Naive B cell (primary cell): ENCODE measurements at places on chromosomes 12 and 14. TPM values are rescaled to one million over a fixed set of nuclear protein-coding genes. Genes with fewer than 3 reads are reported as not detected.
A peak's percentile ranks its signal among the peaks of the same experiment; 100 is the strongest.

The MIP gene
- polyA plus RNA-seq: not detected

GRCh38 chr12:116426391-116427136 lies 132.6 kb upstream of the MAP1LC3B2 start:
- H3K36me3 ChIP-seq: no peaks in the 10 kb centered on the region
- DNase-seq: no peak
- H3K27me3 ChIP-seq: no peaks in the 10 kb centered on the region
- H3K27ac ChIP-seq: peak overlapping the region; percentile 43
- no peak overlapping the region for H3K4me3 ChIP-seq
- H3K4me1 ChIP-seq: no peaks in the 10 kb centered on the region

DNA sequence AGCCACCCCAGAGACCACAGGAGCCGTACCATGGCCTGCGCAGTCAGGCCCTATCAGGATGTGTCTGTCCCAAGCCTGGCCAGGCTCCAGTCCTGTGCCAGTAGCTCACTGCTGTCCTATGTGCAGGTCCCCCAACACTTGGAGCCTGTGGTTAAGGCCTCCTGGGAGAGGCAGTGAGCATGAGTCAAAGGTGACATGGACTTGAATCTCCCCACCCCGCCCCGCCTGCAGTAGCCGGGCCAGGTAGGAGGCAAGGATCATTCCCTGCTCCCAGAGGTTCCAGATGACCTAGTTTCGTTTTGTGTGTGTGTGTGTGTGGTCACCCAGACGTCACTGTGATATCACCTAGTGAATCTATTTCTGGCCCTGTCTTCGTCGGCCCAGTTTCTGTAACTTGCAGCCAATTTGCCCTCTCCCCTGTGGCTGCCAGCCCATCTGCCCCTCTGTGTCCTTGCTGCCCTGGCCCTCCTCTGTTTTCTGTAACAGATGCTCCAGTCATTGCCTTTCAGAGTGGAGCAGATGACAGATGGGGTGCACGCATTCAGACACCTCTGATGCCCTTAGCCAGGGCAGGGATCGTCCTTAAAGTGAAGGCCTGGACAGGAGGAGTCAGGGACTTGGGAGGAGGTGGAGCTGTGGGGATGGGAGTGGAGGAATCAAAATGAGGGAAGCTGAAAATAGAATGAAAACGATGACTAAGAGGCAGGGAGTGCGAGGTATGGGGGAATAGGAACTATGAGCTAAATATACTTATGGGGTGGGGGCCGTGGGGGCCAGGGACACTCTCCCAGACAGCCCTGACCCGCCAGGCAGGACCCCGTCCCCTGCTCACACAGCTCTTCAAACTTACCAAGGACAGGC lies 37.4 kb downstream of the SLC6A12 start:
- H3K27me3 ChIP-seq: no peaks in the 10 kb centered on the region
- H3K4me1 ChIP-seq: peaks cover 8% of the 10 kb centered on the region
- no peak for DNase-seq

- DNase-seq: no peak
- H3K27ac ChIP-seq: no peak overlapping the region
- no peak overlapping the region for H3K4me3 ChIP-seq
- H3K27me3 ChIP-seq: no peaks in the 10 kb centered on the region
- peaks cover 14% of the 10 kb centered on the region for H3K36me3 ChIP-seq
These were observed 51.2 kb upstream of the RTRAF start for GRCh38 chr14:51938137-51938536.

The TROAP gene
- not detected for polyA plus RNA-seq

DNA sequence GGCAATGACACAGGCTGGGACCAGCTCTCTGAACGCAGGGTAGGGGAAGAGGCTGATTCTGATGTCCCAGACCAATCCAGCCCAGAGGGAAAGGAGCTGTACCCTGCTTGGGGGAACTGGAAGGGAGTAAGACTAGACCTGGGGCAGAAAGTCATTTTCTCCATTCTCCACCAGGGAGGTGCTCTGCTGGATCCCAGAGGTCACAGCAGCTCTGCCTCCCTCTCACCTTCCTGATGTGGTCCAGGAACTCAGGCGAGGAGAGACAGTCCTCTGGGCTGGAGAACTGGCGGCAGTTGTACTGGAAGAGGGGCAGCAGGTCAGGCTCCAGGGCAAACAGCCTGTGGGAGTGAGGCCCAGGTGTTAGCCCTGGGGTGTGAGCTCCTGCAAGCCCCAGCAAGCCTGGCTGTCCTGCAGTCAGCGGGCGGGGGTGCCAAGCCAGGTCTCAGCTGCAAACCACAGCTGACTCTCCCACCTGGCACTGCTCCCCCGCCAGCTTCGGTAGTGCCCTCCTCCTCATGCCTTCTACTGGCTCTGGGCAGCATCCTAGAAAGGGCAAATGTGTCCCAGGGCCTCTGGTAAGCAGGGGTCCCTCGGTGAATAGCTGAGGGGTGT lies 1.9 kb downstream of the NGB start:
- no peak overlapping the region for H3K27ac ChIP-seq
- H3K4me3 ChIP-seq: no peak overlapping the region
- peaks cover 10% of the 10 kb centered on the region for H3K4me1 ChIP-seq
- no peak for DNase-seq
- no peaks in the 10 kb centered on the region for H3K36me3 ChIP-seq

DNA sequence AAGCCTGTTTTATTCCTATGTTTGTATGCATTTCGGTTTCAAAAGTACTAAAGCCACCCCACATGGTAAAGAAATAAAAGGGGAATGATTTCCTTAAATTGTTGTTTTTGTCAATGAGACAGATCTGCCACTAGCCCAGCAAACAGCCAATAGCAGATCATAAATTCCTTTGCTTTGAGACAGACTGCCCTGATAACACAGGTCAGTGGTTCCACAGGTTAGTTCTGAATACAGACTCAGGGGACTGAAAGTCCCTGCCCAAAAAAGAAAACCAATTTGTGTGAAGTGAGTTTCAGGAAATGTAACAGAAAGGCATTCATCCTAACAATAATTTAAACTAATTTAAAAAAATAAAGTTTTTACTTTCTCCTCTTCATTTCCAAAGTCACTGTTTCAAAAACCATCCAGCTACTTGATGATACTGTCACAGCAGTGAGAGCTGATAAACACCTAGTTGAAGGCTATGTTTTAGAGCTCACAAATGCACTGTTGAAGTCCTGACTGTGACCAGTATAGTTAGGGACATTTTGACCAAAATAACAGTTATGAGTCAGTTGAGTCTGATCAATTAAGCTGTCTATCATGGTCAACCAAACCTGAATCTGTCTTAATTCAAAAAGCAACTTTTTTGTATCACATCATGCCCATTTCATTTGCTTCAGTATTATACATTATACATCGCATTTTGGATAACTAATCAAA lies 77.7 kb downstream of the LGR5 start:
- H3K27ac ChIP-seq: no peak overlapping the region
- H3K4me3 ChIP-seq: no peak overlapping the region
- peaks cover 3% of the 10 kb centered on the region for H3K4me1 ChIP-seq
- H3K36me3 ChIP-seq: no peaks in the 10 kb centered on the region
- no peaks in the 10 kb centered on the region for H3K27me3 ChIP-seq

DNA sequence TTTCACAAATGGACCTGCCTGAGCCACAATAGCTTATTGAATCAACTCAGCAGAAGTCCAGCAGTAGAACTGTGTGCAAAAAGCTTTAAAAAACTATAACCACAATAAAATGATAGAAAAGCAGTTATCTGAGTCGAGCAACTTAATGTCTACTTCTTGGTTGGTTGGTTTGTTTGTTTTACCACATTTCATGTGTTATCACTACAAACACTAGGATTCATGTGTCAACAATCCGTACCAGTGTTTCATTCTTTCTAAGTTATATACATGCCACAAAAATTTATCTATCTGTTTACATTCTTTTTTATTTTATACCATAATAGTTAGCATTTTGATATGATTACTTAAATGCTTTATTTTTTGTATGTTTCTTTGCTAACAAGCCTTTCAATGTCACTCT lies 339.0 kb downstream of the KCNH5 start:
- H3K36me3 ChIP-seq: no peaks in the 10 kb centered on the region
- no peak overlapping the region for H3K4me3 ChIP-seq
- DNase-seq: no peak
- H3K27ac ChIP-seq: no peak overlapping the region
- H3K4me1 ChIP-seq: no peaks in the 10 kb centered on the region

- no peak overlapping the region for H3K27ac ChIP-seq
- H3K4me1 ChIP-seq: no peaks in the 10 kb centered on the region
These were observed 124.3 kb downstream of the BBS10 start for GRCh38 chr12:76223869-76224268.

DNA sequence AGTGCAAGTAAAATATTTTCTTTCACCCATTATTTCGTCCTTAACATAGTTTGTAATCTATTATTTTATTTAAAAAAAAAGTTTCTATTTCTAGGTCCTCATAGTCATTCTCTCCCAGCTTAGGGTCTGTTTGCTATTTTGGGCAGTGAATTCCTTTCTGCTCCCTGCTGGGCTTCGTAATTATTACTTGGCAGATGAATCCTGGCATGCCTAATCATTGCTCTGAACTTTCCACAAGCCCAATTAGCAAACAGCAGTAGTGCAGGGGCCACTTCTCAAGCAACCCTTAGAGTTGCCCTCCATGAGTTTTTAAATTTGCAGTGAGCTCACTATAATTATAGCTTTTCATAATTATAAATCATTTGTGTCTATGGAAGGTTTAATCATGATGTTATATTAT lies 1378.3 kb upstream of the SEL1L start:
- DNase-seq: no peak
- no peaks in the 10 kb centered on the region for H3K36me3 ChIP-seq
- H3K27ac ChIP-seq: no peak overlapping the region
- H3K27me3 ChIP-seq: no peaks in the 10 kb centered on the region
- no peaks in the 10 kb centered on the region for H3K4me1 ChIP-seq

- H3K4me3 ChIP-seq: no peak overlapping the region
- H3K36me3 ChIP-seq: no peaks in the 10 kb centered on the region
- peaks cover 10% of the 10 kb centered on the region for H3K27me3 ChIP-seq
- H3K4me1 ChIP-seq: no peaks in the 10 kb centered on the region
- DNase-seq: peak; percentile 5
These were observed 194.9 kb upstream of the OR4E1 start for GRCh38 chr14:21868442-21869046.

The BEST3 gene
- polyA plus RNA-seq: not detected

The TSPAN19 gene
- not detected for polyA plus RNA-seq

GRCh38 chr14:35944847-35945246 lies 118.7 kb downstream of the BRMS1L start:
- H3K4me1 ChIP-seq: peaks cover 4% of the 10 kb centered on the region
- peaks cover 11% of the 10 kb centered on the region for H3K27me3 ChIP-seq
- DNase-seq: no peak
- no peak overlapping the region for H3K27ac ChIP-seq
- H3K36me3 ChIP-seq: no peaks in the 10 kb centered on the region

DNA sequence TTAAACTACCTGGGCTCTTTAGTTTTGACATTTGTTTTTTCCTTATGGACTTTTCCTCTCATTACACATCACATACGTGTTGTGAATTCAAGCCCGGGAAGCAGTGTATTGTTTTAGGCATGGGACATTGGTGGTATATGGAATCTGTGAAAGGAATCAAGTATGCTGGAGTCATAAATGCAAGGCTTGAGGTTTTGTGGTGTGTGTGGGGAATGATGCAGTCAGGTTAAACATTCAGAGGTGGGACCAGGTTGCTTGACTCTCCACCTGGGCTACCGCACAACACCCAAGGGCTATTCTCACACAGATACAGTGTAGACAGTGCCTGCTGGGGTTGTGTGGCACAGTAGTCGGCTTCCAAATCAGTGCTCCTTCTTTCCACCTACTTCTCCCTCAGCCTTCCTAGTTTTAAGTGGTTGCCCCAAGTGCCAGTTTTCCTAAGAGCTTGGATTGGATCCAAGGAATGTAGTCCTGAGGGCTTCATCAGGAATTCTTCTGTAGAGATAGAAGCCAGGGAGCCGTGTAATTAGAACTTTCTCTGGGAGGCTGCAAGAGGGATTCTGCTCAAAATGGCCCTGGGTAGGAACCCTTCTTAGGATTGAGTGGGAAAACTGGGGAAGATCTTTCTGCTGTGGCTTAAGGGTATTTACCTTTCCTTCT lies 243.7 kb downstream of the C12orf75 start:
- H3K27ac ChIP-seq: no peak overlapping the region
- no peak overlapping the region for H3K4me3 ChIP-seq
- no peak for DNase-seq

DNA sequence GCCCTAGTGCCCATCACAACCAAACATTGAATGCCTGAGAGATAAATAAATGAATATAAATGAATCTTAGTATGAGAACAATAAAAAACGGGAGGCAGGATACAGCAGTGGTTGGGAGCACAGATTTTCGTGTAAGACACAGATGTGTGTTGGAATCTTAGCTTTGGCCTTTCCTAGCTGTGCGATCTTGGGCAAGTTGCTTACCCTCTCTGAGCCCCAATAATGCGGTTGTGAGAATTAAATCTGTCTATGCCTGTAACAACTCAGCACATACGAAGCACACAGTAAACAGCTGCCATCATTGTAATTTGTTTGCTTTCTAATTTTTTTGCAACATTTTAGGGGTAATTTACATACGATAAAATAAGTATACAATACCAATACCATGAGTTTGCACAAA lies 89.8 kb downstream of the SRRM4 start:
- no peak overlapping the region for H3K27ac ChIP-seq
- DNase-seq: no peak
- H3K27me3 ChIP-seq: no peaks in the 10 kb centered on the region
- no peaks in the 10 kb centered on the region for H3K36me3 ChIP-seq

DNA sequence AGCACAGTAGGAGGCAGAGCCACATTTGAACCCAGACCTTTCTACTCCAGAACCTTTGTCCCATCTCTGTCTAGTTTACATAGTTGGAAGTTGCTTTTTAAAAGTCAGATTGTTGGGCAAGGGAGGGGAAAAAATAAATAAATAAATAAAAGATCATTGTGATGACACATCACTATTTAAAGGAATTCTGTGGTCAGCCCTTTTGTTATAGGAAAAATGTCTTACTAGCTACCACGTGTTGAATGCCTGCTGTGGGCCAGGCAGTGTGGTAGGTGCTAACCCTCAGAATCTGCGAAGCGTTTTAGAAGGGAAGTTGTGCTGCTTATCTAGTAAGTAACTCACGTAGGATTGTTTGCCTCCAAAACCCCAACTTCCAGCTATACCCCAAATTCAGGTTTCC lies 62.3 kb downstream of the BHLHE41 start:
- H3K4me1 ChIP-seq: no peaks in the 10 kb centered on the region
- H3K27ac ChIP-seq: no peak overlapping the region
- no peak overlapping the region for H3K4me3 ChIP-seq
- H3K36me3 ChIP-seq: no peaks in the 10 kb centered on the region

- no peak for DNase-seq
- peaks cover 30% of the 10 kb centered on the region for H3K4me1 ChIP-seq
- H3K4me3 ChIP-seq: peak within 1 kb of the TSS; percentile 85
- no peaks in the 10 kb centered on the region for H3K36me3 ChIP-seq
These were observed at the start of gene ZNF219 for GRCh38 chr14:21098076-21098891. TSS of gene ZNF219 (minus strand) at chr14:21098655. CDS start at chr14:21093591, 5,064 bp downstream.

The RND1 gene
- polyA plus RNA-seq: 3.4 TPM

The DEGS2 gene
- 3.6 TPM for polyA plus RNA-seq

GRCh38 chr12:66337381-66338010 lies 35.2 kb downstream of the HELB start:
- H3K4me1 ChIP-seq: no peaks in the 10 kb centered on the region
- no peak overlapping the region for H3K27ac ChIP-seq
- H3K27me3 ChIP-seq: no peaks in the 10 kb centered on the region
- DNase-seq: no peak
- no peak overlapping the region for H3K4me3 ChIP-seq
- peaks cover 38% of the 10 kb centered on the region for H3K36me3 ChIP-seq
